ENCODE measurements at places on chromosomes 13 and 19.

DNA sequence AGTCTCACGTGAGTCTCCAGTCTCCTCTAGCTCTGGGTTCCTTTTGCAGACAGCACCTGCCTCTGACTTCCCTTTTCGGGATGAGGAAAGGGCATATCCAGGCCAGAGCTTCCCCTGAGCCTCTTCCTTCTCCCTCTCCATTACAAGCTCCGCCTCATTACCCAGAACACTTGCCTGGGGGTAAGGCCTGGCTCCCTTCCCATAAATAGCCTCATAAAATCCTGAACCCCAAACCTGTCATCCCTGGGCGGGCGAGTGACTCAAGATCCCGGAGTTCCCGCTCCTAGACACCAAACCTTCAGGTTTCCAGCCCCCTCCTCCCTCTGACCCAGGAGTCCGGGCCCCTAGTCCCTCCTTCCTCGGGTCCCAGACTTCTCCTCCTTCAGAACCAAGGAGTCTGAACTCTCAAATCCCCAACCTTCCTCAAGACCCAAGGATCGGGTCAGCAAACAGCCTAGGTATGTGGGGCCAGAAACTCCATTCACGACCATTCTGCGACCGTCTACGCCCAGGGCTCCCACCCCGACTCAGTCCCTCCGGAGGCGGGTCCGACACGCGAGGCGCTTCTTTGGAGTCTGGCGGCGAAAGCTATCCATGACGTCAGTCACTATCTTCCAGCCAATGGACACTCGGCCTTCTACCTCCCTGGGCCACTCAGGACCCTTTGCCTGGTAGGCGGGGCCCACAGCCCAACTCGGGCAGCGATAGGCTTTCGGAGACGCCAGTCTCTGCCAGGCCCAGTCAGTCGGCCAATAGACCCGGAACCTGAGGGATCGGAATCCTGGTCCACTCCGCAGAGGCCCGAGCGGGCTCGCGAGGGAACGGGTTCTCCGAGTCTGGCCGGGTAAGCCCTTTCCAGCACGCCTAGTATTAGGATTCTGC, 6.5 kb upstream of the CNFN start:
- DNase-seq = peak; percentile 97

DNA sequence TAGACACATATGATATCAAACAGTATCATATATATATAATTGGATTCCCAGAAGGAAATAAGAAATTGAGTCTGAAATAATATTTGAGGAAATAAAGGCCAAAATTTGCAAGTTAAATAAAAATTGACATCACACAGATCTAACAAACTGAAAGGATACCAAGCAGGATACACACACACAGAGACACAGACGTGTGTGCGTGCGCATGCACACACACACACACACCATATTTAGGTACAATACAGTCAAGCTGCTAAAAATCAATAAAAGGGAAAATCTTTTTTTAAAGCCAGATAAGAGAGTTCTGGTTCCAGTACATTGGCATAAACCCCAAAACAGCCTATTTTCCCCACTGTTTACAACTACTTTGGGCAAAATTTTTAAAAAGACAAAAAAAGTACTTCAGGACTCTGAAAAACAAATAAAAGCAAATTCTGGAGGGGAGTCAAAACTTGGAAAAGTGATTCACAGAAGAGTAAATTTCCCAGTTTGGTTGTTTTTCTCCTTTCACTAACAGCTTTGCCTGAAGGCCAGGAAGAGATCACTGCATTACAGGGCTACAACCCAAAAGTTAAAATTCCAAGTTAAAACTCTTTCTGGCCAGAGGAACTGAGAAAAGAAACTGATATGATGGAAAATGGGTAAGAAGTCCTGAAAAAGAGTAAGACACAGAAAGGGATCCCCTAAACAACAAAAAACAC, 16.2 kb downstream of the MYCBP2 start:
- DNase-seq = no peak

- no peak for DNase-seq
These were observed 84.3 kb downstream of the RNASEH2B start for GRCh38 chr13:50993934-50994333.

- peak; percentile 4 for DNase-seq
These were observed 57.1 kb downstream of the ALOX5AP start for GRCh38 chr13:30792285-30793000.

DNA sequence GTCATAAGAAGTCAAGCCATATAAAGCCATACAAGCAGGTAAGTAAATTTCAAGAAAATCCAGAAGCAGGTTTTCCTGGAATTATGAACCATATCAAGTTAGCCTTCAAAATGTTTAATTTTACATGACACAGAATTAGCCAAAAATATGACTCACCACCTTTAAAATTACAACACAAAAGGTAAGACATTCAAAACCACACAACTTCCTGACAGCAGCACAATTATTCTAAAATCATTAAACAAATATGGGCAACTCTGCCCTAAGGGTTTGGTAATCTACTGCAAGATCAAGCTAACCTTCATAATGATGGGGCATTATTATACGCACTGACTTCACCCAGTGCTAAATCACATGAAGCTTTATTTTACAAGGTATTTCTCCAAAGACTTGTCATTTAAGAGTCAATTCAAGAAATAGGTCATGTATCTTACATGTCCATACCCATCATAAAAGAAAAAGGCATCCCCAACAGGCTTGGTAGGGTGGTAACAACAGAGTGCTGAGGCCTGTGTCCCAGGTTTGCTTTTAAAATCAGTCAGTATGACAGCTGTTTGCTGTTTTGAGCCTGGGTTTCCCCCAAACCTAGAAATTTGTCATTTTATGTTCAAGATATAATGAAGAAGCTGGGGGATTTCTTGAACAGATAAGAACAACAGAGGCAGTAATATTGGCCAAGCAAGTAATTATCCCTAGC, 15.2 kb downstream of the RCBTB1 start:
- DNase-seq = no peak

DNA sequence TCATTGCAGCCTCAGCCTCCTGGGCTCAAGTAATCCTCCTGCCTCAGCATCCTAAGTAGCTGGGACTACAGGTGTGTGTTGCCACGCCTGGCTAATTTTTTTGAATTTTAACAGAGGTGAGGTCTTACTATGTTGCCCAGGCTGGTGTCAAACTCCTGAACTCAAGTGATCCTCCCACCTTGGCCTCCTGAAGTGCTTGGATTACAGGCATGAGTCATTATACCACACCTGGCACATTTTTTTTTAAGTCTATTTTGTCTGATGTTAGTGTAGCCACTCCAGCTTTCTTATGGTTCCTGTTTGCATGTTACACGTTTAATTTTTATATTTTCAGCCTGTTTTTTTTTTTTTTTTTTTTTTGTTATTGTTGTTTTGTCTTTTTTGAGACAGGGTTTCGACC, 24.8 kb downstream of the KDM4B start:
- no peak for DNase-seq

GRCh38 chr19:31863122-31863521, 482.3 kb upstream of the ZNF507 start:
- no peak for DNase-seq

- DNase-seq = no peak
These were observed 1.5 kb downstream of the CEBPA start for GRCh38 chr19:33300894-33301143.

- no peak for DNase-seq
These were observed 371.4 kb downstream of the KCNRG start for GRCh38 chr13:50386541-50387050.

DNA sequence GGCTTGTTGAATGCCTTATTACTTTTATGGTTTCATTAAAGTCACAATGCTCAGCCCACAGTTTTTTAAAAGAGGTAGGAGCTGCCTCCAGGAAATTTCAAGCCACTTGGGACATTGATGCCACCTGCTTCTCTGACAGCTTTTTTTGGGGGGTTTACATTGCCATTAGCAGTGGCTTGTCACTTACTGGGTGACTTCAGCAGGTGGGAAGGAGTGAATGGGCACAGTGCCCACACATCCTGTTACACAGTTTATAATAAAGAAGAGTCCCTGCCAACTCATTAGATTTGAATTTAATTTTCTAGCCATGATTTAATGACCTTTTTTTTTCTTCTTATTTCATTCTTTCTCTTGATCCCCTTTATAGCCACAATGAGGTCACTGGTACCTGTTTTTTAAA, 61.0 kb downstream of the NHLRC3 start:
- no peak for DNase-seq

DNA sequence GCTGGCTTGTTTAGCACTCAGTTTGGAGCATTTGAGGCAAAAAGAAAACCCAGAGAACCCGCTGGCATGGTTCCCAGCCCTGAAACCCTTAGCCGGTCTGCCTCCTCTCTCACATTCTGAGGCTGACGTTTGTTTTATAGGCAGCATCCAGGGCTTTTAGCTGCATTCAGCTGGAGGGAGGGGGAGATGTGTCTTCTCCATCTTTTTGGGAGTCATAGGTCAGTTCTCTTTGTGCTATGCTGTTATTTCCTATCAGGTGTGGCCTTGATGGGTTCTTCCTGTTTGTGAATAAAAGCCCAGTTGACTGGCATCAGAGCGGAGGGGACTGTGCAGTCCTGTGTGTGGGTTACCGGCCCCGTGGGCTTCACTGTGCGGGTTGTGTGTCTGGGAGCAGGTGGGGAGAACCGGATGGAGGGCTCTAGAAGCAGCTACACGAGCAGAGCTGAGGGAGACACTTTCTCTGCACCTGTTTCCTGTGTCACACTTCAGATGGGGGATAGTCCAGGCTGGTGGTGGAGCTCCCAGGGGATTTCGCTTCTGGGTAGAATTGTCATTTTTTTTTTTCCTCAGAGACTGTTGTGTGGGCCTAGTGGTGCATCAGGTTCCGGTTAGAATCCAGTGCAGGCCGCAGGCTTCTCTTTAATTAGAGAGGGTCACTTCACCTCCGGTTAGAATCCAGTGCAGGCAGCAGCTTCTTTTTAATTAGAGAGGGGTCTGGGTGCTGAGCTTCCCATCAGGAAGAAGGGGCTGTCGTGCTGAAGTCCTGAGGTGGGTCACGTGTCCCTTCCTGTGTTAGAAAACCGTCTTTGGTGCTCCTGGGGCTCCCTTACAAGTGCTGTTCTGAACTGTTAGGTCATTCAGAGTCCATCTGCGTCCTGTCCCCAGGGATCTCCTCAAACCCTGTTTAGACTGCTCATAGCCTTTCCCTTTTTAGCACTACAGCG, 69.6 kb downstream of the ARHGEF7 start:
- peak; percentile 58 for DNase-seq

- no peak for DNase-seq
These were observed 1.1 kb downstream of the TSSK6 start for GRCh38 chr19:19514215-19514657.

DNA sequence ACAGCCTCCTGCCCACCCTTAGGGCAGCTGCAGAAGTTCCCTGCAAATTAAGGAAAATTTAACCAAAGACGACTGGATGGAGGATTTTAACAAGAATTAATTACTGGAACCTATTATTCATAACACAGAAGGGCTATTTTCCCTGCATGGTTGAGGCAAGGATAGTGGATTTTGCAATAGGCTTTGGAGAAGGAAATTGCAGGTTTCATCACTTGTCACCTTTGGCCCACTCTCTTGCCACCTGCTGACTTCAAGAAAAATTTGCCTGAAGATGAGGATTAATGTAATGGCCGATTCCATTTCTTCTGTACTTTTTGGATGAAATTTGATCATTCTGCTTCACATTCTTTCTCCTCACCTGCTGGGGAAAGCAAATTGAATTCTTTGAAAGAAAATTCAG, 261.7 kb downstream of the FGF9 start:
- no peak for DNase-seq

DNA sequence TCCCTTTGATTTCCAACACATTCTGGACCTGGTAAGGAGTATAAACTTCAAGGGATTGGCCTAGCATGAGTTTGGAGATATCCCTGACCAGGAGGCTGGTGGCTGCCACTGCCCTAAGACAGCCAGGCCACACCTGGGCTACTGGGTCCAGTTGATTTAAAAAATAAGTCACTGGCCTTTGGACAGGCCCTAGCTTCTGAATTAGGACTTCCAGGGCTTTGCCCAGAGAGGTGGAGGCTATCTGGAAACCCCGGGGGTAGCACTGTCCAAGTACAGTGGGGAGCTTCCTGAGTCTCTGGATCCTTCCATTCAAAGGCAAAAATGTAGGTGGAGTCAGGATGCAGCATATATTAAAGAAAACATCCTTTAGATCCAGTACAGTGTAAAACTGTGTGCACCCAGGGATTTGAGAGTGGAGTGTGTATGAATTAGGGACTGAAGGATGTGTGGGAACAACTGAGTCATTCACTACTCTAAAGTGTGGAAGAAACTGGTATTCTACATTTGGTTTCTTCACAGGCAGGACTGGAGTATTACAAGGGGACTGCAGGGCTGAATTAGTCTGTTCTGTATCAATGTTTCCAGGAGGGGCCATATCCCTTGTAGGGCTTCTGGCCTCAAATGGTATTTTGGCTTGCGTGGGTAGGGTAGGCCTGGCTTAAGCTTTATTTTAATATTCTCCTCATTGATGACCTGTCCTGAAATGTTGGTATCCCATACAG, 14.8 kb upstream of the FCGBP start:
- no peak for DNase-seq

DNA sequence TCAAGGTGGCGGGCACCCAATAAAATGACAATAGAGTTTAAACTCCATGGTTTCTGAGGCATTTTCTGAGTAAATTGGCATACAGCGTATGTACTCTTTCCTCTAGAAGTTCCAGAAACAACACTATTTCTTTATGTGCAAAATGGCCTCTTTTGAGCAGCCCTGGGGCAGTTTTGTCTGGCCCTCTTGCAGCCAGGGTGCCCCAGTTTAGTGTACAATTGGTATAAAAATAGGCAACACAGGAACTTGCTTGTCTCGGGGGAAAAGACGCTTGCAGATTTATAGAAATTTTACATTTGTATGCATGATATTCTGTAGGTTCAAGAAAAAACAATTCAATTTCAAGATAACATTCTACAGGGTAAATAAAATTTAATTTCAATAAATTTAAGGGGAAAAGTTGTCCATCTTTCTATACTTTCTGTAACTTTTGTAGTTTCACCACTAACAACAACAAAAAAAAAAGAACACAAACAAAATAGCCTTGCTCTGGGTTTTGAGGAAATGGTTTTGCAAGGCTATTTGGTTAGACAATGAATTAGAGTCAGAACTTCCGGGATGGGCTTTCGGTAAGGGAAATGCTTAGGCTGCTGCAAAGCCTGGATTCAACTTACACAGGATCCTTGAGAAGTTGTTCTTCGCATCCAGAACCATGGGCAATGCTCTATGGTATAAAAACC, 45.3 kb downstream of the LRCH1 start:
- no peak for DNase-seq

DNA sequence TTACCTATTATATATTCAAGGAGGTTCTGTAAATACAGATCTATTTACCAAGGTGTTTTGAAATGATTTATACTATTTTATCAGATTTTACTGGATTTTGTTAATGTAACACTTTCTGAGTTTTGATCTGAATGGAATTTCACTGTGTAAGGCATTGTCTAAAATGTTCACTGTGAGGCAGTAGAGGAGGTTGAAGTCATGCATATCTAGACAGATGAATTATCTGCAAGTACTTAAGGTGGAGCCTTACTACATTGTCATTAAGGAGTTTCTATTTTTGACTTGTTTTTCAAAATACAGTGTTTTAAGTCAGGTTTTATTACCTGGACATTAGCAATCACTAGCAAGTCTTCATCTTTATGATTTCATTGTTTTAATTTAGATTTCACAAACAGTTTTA, 62.1 kb downstream of the TM9SF2 start:
- DNase-seq = no peak

GRCh38 chr13:88294368-88294767, 623.2 kb downstream of the SLITRK5 start:
- no peak for DNase-seq

- no peak for DNase-seq
These were observed 166.6 kb downstream of the NDFIP2 start for GRCh38 chr13:79647533-79647932.

All from DMS79 (cell line).